Calu3 (cell line): ENCODE measurements at places on chromosomes 16 and 17.

GRCh38 chr16:30478766-30479478 is 6.4 kb downstream of the ITGAL start:
- DNase-seq, result no peak

GRCh38 chr16:84700446-84701300 is 873 bp downstream of the USP10 start:
- DNase-seq, result peak; percentile 10

GRCh38 chr16:84970447-84971127 is 40.7 kb downstream of the ZDHHC7 start:
- peak; percentile 88 for DNase-seq

DNA sequence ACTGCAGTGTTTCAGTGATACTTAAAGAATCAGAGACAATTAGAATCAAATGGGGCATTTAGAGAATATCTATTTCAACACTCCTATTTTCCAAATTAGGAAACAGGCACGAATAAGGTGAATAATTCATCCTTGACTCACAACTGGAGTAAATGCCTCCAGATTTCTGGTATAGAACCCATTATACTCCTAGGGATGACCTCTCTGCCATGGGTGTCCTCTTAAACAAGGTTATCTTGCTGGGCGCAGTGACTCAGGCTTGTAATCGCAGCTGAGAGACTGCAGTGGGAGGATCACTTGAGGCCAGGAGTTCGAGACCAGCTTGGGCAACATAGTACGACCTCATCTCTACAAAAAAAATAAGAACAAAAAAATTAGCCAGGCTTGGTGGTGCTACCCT is 139.8 kb upstream of the ELAC2 start:
- DNase-seq, result no peak

DNA sequence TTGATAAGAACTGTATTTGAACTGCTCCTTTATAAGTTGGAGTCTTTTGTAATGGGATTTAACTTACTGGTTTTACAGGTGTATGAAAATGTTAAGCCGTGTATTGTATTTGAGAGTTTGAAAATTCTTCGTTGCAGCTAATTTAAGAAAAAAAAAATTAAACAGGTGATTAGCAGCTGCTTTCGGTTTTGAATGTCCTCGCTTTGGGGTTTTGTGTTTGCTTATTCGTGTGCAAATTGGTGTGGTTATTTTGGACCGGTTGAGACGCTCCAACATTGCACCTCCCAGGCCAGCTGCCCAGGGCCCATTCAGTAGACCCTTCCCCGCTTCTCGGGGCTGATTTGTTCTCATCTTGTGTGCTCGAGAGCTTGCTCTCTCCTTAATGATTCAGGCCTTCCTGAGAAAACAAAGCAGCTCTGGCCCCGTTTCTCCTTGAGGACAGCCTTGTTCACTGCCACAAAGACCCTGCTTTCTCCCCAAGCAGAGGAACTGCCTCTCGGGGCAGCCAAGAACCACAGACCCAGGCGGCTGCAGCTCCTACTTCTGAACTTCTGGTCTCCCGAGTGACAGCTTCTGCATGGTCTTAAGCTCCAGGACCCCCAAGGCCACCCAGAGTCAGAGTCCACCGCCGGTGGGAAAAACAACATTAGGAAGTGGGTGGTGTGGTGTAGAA is 100.5 kb downstream of the MSI2 start:
- DNase-seq, result no peak

DNA sequence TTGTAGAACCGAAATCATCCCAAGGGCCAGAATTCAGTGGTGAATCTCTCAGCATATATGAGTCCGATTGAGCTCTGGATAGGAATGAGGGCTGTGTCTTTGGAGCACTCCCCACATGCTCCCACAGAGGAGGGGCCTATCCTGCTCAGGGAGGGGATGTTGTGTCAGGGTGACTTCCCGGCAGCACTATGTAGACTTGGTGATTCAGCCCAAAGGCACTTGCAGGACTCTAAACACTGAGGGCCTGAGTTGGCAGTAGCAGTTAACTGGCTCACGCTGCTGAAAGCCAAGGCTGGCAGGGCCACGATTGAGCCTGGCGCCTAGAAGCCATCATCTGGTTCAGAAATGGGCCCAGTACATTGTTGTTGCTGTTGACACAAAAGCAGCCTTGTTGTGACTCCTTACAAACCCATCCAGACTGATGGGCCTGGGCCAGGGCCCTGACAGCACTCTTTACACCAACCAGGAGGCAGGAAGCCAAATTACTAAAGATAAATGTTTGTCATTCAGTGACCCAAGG is 31.9 kb downstream of the NMT1 start:
- peak; percentile 85 for DNase-seq

DNA sequence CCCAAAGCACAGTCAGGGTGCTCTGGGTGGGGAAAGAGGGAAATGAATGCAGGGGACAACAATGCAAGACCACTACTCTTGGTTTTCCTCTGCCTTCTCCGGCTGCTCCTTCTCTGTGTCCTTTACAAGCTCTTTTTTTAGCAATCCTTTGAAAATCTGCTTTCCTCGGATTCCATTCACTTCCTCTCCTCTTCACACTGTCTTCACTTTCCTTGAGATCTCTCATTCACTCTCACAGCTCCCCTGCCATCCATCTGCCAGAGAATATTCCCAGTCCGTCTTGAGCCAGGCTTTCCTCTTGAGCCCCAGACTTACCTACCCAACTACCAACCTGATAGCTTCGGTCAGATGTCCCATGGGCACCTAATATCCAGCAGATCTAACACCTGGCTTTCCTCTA is 11.0 kb upstream of the SPOP start:
- DNase-seq, result no peak
